Right lung (tissue), 10 donors: ENCODE measurements at places on chromosomes 16 and 17.

DNA sequence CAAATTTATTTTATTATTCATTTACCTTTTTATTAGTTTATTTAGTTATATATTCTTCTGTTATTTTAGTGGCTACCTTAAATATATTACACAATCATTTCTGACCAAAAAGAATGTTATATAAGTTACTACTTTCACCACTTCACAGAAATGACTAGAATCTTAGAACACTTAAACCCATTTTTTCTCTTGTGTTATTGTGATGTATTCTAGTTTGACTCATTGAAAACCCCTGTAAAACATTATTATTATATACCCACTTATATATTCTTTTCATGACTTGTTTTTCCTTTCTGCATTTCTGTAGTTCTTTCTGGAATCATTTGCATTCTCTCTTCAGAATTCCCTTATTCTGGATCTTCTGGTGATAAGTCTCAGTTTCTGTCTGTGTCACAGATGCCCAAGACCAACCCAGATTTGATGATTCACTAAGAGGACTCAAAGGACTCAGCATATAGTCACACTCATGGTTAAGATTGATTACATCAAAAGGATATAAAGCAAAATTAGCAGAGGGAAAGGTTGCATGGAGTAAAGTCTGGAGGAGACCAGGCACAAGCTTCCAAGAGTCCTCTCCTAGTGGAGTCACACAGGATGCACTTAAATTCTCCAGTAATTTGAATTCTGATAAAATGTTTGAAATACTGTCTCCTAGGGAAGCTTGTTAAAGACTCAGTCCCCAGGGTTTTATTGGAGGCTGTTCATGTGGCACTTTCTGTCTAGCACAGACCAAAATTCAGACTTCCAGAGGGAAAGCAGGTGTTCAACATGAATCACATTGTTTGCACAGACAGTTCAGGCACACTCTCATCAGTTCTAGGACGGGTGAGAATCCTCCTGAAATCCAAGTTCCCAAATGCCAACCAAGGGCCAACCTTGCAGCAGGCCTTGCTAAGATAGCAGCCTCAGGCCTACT, 7.7 kb downstream of the GINS3 start:
- DNase-seq = no peak

- DNase-seq = no peak
Measured at GRCh38 chr16:54231336-54231735, 55.3 kb downstream of the IRX3 start.

- no peak for DNase-seq
Measured at GRCh38 chr16:84766978-84767773, 52.6 kb upstream of the CRISPLD2 start.

DNA sequence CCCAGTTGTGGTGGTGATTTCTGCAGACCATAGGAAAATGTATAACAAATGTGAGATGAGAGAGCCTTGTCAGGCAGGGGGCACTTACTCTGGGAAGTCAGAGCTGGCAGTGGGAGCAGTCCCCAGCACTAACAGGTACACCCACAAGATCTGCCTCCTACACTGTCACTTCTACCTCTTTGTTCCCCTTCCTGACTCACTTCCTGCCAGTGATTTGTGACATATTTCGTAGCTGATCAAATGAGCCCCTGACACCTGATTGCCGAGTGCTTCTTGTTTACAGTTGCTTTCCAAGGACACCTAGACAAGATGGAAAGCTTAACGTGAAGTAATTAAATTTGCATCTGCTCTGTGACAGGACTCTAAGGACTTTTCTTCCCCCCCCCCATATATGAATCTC, 40.5 kb downstream of the FTO start:
- DNase-seq = no peak
